NCI-H146 (cell line): ENCODE measurements at places on chromosomes 7 and 10.

GRCh38 chr10:12187321-12187905 is 8.3 kb downstream of the NUDT5 start:
- DNase-seq = no peak

- no peak for DNase-seq
Observed at GRCh38 chr10:13593535-13593934, 6.8 kb downstream of the PRPF18 start.

- DNase-seq = no peak
Observed at GRCh38 chr10:87685832-87686574, 26.3 kb downstream of the PAPSS2 start.

GRCh38 chr10:63583909-63584724 is 62.9 kb downstream of the REEP3 start:
- DNase-seq = no peak

GRCh38 chr7:65923316-65923715 is 50.4 kb downstream of the VKORC1L1 start:
- no peak for DNase-seq

DNA sequence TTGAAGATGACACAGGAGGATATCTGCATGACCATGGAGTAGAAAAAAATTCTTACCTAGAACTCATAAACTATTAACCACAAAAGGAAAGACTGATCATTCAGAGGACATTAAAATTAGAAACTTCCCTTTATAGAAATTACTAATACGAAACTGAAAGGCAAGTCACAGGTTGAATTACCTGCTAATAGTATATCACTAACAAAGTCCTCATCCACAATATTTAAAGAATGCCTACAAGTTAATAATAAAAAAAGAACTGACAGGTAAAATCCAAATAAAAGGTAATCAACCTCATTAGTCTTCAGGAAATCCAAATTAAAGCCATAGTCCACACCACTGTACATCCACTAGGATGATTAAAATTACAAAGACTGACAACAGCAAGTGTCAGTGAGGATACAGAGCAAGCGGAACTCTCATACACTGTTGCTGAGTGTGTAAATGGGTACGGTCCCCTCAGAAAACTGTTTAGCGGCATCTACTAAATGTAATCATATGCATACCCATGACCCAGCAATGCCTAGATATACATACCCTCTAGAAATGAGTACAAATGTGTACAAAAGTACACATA is 71.2 kb downstream of the ARHGAP21 start:
- DNase-seq = no peak

DNA sequence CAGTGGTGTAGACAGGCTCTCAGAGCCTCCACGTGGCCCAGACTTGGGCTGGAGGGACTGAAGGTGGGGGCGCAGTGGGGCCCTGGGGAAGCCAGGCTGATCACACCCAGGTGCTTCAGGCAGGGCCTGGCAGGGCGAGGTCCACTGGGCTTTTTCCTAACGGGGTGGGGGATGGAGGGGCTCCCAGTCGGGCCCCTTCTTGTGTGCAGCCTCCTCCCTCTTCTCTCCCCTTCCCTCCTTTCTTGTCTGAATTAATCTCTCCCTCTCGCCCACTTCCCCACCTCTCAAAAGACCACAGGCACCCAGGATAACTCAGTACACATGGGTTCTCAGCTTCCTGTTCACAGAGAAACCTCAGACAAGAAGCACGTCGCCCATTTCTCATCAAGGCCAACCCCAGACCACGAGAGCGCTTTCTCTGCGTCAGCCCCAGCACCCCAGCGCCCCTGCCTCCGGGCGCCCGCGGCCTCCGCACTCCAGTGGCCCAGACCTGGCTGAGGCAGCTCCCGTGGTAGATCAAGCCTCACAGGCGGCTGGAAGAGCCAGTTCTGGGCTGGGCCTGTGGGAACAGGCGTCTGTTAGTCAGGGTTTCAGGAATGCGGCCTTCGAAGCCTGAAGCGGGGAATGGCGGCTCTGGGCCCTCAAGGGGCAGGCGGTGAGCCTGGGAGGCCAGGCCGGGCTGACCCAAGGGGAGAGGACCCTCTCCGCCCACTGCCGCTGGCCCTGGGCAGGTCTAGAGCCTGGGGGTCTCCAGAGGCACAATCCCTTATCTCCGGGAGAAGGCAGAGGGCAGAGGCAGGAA is 50.6 kb downstream of the PWWP2B start:
- no peak for DNase-seq

- no peak for DNase-seq
Observed at GRCh38 chr7:122702872-122703510, at the start of gene RNF148. Gene RNF148, minus strand, starts transcription at chr7:122702922. Its CDS starts 172 bp downstream, at chr7:122702750.

DNA sequence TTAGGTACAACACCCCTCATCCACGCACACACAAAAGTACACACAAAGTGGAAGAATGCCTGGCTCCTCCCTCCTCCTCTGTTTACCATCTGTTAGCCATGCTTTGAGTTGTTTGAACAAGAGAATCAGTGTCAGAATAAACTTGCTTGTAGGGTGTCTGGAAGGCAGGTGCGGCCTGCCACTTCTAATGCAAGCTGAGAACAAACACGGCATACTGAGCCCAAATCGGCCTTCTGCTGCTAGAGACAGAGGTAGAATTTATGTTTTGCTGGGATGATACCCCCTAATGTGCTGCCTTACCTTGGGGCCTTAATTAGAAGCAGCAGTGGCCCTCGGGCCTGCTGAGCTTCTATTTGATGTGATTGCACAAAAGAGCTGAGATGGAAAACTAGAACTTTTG is 24.9 kb upstream of the FAM180A start:
- DNase-seq = peak; percentile 98

DNA sequence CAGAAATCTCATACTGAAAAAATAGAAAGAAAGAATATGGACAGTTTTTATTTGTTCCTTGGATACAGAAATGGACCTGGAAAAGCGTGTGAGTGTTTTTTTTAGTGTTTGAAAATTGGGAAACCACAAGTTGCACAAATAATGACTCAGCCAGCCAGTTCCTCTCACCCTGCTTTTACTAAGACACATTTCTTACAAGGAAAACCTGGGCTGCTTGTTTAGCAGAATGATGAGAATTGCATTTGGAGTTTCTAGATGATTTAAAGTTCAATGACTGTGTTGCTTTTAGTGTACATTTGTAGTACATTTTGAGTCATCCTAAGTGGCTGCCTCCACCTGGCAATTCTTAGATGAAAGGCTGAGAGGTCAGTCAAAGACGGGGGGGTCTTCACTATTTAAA is 218.7 kb downstream of the ABCA13 start:
- no peak for DNase-seq

- DNase-seq = no peak
Observed at GRCh38 chr10:44053391-44053790, 331.5 kb downstream of the CXCL12 start.

DNA sequence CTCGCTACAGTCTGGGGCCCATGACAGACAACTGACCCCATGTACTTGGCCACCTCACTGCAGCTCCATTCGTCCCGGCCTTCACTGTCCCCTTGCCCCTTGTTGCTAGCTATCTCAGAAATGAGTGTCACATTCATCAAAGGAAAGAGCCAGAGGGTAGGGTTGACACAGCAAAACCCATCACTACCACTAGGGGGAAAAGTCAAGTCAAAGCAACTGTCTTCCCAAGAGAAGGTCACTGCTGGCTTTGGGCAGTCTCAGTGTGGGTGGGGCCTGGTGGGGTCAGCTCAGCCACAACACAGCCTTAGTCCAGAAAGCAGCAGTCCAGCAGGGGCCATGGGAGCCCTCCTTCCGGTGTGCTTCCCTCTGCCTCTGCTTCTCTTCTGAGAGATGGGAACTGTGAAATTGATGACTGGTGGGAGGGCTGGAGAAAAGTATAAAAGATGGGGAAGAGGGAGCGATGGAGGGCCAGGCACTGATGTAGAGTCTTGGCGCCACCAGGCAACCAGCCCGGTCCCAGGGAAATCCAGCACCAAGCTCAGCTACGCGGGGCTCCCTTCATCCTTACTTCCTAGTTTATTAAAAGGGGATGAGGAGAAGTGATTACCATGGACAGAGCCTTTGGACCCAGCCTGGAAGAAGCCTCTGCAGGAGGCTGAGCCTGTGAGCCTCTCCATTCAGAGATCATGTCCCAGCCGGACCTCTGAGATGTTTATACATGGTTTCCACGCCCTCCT is 58.0 kb downstream of the PLXNA4 start:
- DNase-seq = no peak

DNA sequence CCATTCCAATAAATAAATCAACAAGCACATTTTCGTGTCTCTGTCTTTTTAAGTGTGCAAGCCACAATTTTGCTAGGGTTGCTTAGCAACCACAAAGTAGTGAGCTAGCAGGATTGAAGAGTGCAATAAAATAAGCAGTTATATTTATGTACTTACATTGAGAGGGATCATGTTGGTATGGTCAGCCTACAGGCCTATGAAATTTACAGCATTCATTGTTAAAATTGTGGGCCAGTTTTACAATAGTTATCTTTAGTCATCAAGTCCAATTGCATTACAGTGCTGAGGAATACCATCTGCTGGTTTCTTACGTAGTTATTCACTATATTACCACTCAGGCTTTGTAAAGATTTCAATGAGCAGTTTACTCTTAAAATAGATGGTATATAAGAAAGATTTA is 192.5 kb upstream of the POT1 start:
- DNase-seq = no peak

DNA sequence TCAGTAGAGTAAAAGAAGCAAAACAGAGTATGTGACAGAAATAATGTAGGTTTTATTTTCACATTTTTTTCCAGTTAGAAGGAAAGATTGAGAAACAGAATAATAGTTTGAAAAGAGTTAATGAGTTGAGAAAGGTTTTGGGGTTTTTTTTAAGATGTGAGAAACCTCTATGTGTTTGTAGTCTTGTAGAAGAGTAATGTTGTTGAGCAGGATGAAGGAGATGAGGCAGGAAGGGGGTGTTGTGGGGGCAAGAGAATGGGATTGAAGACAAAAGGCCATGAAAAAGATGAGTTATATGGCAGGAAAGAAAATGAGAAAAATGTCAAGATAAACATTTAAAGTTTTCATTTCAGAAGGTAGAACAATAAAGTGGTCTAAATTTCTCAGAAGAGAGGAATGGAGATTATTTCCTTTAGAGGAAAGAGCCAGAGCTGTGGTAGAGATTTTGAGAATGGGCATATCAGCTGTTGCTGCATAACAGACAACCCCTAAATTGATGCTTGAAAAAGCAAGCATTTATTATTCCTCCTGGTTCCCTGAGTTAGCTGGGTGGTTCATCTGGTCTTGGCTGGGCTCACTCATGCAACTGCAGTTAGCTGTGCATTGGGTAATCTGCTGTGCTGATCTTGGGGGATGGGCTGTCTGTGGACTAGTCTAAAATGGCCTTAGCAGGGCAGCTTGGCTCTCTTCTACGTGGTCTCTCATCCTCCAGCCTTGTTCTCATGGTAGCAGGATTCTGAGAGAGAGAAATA is 27.1 kb downstream of the PCGF5 start:
- no peak for DNase-seq

DNA sequence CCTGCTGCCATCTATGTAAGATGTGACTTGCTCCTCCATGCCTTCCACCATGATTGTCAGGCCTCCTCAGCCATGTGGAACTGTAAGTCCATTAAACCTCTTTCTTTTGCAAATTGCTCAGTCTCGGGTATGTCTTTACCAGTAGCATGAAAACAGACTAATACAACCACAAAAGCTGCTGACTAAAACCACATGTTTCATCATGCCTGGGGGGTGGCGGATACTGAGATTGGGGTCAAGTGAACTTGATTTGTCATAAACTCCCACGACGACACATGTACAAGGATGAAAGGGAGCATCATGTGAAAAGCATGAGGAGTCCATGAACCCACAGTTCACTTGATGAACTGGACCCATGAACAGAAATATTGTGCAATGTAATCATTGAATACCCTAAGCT is 134.9 kb upstream of the ANK3 start:
- no peak for DNase-seq

- DNase-seq = no peak
Observed at GRCh38 chr7:139117599-139118233, 8.2 kb upstream of the ZC3HAV1 start.

DNA sequence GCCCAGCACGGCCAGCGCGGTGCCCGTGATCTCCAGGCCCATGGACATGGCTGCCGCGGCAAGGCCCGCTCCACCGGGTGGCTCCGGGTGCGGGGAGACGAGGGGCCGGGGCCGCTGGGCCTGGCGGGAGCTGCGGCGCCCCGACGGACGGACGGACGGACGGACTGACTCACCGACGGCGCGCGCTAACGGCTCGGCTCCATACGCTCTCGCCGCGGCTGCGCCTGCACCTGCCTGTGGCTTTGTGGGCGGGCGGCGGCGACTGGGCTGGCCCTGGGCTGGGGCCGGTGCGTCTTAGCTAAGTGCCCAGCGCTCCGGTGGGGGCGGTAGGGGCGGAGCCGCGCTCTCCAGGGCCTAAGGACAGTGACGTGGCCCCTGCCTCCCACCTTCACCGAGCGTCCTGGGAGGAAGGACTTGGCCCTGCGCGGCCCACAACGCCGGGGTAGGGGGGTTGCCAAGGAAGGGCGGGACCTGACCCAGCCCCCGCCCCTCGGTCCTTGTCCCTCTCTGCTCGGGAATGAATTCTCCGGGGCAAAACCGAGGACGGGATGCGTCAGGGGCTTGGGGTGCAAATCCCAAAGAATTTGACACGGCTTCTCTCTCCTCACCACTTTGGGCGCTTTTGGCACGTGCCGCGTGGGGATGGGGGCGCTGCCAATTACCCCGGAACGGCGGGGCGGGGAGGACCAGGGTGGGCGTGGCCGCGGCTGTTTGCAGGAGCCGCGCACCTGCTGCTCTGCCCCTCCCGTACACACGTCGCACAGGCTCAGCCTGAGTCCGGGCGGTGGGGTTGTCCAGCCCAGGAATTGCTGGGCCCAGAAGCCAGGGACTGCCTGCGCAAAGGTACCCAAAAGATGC is at the start of gene CLDN3:
TSS of gene CLDN3 (minus strand) at position 269 of the 858 bp plus-strand sequence. CDS start at position 48, 221 bp downstream.
- DNase-seq = peak; percentile 98

GRCh38 chr7:16065939-16066338 is 355.4 kb downstream of the CRPPA start:
- no peak for DNase-seq

- DNase-seq = no peak
Observed at GRCh38 chr7:98317366-98318040, 36.0 kb downstream of the BRI3 start.

DNA sequence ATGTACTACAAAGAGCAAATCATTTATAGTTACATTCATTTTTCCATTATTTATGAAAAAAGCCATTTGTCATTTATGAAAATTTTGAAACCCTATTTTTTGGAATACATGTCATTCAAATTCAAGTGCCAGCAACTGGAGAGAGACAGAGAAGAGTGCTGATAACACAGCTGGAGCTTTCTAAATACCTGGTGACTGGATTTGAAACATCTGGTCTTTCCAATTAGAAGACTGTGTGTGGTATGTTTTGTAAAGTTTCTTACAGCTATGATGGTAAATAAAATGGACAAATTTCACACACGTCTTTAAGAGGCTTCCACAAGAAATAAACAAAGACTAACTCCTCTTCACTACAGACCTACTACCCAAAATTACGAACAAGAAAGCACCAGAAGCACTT is 56.8 kb downstream of the CHCHD3 start:
- no peak for DNase-seq

- no peak for DNase-seq
Observed at GRCh38 chr7:25311346-25311745, 83.1 kb upstream of the NPVF start.

- DNase-seq = peak; percentile 48
Observed at GRCh38 chr10:119416855-119417254, 125.7 kb downstream of the RGS10 start.
